ENCODE measurements at places on chromosomes 1 and 21. TPM values are rescaled to one million over a fixed set of nuclear protein-coding genes. Genes with fewer than 3 reads are reported as not detected.

GRCh38 chr1:61261595-61261994 is 179.2 kb downstream of the NFIA start:
- no peak for DNase-seq

DNA sequence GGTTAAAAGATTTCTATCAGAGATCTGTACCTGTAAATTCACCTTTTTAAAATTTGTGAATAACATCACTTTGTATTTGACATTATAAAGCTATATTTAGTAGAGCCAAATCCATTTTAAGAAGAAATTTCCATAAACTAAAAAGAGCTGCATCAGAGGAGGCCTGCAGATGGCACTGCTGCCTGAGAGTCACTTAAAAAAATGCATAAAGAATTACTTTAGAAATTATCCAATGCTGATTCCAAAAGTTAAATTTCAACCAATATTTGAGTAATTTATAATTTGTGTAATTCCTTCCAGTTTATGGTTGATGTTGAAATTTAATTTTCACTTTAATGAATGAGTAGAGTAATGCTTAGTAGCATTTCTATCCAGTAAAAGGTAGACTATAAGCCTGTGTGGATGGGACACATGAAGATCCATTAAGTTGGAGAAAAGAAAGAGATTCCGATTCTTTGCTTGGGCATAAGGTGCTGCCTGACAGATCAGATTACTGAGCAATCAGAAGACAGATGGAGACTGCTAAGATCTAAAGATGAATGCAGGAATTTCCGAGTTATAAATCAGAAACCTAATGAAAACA is 20.7 kb upstream of the RPE65 start:
- no peak for DNase-seq

DNA sequence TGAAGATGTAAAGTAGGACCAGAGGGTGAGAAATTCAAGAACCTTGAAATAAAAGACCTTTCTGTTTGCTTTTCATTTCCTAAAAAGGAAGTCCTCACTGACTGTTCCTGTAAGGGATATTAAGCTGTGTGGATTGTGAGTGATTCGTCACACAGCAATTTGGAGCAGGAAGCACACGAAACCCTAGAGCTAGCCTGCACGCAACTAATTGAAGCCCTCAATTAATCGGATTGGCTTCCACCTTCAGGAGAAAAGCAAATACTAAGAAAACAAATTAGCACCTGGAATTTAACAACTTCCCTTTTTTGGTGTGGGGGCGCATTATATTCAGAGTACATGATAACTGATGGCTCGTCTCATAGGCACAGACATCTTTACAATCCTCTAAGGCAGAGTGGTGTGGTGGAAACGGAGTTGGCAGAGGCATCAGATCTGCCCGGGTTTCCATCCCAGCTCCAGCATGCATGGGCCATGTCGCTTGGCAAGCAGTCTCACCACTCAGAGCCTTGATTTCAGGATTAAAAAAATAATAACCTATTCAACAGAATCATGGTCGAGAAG is 95.2 kb downstream of the KCNJ15 start:
- DNase-seq, result no peak

PRELP gene
- 6.4 TPM for total RNA-seq

CTTNBP2NL gene
- 25.9 TPM for total RNA-seq

FCRL6 gene
- total RNA-seq, result 0.49 TPM
